Progenitor cell of endocrine pancreas (in vitro differentiated cells): ENCODE measurements at places on chromosomes 6 and 20.

- no peak for DNase-seq
Observed at GRCh38 chr6:166057431-166057830, 110.2 kb downstream of the TBXT start.

DNA sequence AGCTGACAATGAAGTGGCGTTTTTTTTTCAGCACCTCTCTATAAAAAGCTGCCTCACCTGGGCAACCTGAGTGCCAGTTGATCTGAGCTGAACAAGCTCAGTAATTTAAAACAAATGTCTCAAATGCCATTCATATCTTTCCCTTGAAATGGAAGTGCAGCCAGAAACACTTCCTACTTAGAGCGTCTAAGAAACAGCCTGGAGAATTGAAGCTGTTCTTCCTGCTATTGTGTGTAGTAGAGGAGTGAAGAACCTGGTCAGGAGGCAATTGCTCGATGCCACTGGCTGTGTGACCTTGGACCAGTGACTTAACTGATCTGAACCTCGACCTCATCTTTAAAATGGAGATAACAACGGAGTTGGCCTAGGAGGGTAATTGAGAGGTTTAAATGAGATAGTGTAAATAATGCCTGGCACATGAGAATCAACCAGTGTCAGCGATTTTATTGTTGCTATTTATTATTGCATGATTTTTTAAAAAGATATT lies 95.4 kb upstream of the FOXQ1 start:
- DNase-seq, result no peak

GRCh38 chr20:35461620-35462019 lies 6.2 kb downstream of the CEP250 start:
- DNase-seq, result no peak

GRCh38 chr6:133567636-133568035 lies 321.3 kb upstream of the TCF21 start:
- DNase-seq, result no peak
